ENCODE measurements at places on chromosomes 6 and 20.
A peak's percentile ranks its signal among the peaks of the same experiment; 100 is the strongest.

GRCh38 chr6:105215506-105215905, 35.7 kb upstream of the POPDC3 start:
- no peak for DNase-seq

DNA sequence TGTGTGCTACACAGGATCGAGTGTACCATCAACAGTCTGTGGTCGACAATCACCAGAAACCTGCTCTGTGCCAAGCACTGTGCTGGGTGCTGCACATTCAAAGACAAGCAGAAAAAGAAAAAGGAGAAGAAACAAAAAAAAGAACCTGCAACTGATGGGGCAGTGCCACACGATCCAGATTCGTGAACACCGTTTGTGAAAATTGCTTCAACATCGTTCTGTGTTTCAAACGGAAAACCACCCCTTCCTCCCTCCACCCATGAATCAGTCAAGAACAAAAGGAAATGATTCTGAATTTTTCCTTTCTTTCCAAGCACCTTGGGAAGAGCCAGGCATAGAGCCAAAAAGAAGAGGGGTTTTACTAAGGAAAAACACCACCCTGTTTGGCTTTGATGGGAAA, 129.2 kb upstream of the ARID1B start:
- no peak for DNase-seq

GRCh38 chr6:129818251-129818650, 42.9 kb downstream of the TMEM244 start:
- DNase-seq = no peak

- DNase-seq = no peak
These were observed 95.5 kb downstream of the CEBPB start for GRCh38 chr20:50286174-50286511.

DNA sequence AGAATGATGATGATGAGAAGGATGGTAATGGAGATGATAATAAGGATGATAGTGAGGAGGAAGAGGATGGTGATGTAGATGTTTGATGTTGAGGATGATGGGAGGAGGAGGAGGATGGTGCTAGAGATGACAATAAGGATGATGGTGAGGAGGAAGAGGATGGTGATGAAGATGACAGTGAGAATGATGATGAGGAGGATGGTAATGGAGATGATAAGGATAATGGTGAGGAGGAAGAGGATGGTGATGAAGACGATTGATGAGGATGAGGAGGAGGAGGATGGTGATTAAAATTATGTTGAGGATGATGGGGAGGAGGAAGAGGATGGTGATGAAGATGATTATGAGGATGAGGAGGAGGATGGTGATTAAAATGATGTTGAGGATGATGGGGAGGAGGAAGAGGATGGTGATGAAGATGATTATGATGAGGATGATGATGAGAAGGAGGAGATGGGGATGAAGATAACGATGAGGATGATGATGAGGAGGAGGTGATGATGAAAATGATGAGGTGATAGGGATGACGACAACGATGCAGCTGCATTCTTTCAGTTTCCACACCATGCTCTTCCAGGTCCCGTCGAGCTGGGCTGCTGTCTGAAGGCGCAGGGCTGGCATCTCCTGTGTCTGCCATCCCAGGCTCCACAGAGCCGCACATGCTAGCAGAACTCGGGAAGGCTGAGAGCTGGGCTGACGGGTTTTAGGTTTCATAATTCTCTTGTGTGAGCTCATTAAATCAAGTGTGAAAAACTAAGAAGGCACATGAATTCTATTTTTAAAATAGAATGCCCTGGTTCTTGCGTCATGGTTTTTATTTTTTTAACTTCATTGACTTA, 274.9 kb downstream of the SMOC2 start:
- DNase-seq = no peak

DNA sequence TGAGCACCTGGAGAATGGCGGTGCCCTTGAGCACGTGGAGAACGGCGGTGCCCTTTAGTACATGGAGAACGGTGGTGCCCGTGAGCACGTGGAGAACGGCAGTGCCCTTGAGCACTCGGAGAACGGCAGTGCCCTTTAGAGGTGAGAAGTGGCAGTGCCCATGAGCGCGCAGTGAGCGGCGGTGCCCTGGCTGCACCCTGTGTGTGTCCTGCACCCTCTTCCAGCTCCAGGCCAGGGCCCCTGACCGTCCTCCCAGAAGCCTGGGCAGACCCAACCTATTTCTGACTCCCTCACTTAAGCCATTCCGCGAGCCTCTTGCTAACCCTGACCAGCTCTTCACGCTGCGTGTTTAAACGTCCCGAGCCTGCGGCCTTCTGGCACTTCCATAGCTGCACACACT, 151.3 kb downstream of the DLL1 start:
- no peak for DNase-seq

DNA sequence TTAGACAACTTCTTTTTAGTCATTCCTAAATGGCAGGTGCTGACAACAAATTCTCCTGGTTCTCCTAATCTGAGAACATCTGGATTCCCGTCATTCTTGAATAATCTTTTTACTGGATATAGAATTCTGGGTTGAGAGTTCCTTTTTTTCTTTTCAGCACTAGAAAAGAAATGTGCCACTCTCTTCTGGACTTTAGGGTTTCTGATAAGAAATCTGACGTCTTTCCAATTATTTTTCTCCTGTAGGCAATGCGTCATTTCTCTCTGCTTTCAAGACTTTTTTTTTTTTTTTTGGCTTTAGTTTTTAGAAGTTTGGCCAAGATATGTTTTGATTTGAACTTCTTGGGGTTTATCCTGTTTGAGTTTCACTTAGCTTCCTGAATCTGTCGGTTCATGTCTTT, 66.1 kb upstream of the RNF24 start:
- no peak for DNase-seq

- no peak for DNase-seq
These were observed 20.5 kb upstream of the IP6K3 start for GRCh38 chr6:33766921-33767907.

GRCh38 chr6:155171109-155171746, 92.6 kb upstream of the CLDN20 start:
- peak; percentile 56 for DNase-seq

DNA sequence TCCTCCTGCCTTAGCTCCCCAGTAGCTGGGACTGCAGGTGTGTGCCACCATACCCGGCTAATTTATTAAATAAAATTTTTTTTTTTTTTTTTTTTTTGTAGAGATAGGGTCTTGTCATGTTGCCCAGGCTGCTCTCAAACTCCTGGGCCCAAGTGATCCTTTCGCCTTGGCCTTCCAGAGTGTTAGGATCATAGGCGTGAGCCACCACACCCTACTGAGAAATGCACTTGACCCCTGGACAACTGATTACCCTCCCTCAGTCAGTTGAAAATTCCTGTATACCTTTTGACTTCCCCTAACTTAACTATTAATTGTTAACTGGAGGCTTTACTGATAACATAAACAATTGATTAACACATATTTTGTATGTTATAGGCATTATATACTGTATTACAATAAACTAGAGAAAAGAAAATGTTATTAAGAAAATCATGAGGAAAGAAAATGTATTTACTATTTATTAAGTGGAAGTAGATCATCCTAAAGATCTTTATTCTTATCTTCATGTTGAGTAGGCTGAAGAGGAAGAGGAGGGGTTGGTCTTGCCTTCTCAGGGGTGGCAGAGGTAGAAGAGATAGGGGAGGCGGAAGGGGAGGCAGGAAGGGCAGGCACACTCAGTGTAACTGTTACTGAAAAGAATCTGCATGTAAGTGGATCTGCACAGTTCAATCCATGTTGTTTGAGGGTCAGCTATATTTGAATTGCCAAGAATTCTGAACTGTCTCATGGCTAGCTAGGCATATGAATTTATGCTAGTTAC, 104.3 kb downstream of the FARS2 start:
- no peak for DNase-seq

DNA sequence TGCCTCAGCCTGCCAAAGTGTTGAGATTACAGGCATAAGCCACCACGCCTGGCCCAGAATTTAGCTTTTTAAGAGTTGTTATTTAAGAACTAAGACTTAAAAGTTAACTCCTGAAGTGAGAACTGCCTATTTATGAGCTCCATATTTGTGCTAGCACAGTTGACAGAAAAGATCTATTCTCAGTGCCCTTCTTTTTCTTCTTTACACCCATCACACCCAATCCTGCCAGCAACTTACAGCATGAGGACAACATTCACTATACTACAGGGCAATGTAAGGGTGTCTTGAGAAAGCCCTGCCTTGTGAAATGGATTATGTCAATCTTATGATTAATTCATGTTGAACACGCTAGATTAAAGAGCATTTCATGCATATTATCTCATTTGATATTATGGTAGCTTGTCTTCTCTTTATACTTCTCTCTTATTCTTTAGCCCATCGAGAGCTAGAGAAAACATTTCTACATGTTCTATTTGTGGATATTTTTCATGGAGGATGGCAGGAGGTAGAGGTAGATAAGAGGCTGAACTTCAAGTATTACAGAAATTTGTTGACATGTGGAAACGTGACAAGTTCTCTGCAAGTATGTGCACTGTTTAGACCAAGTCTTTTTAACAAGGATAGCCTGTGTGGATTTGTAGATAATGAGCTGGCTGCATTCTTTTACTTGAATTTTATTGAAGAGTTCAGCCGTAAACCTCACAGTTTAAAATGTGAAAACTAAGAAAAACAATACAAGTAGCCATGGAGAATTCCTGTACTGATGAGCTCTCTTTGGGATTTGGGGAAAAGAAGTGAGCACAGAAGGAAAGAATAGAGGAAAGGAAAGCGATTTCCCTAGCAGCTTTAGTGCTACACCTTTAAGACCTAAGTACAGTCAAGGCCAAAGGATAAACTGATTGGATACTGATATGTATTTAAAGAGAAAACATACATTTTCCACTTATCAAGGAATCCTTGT, 212.2 kb downstream of the ARHGAP18 start:
- DNase-seq = no peak

GRCh38 chr6:111721753-111722154, 116.1 kb upstream of the TRAF3IP2 start:
- no peak for DNase-seq

- no peak for DNase-seq
These were observed 452.0 kb downstream of the PREX1 start for GRCh38 chr20:48375804-48376203.
